ENCODE measurements at places on chromosomes 12 and 14.

DNA sequence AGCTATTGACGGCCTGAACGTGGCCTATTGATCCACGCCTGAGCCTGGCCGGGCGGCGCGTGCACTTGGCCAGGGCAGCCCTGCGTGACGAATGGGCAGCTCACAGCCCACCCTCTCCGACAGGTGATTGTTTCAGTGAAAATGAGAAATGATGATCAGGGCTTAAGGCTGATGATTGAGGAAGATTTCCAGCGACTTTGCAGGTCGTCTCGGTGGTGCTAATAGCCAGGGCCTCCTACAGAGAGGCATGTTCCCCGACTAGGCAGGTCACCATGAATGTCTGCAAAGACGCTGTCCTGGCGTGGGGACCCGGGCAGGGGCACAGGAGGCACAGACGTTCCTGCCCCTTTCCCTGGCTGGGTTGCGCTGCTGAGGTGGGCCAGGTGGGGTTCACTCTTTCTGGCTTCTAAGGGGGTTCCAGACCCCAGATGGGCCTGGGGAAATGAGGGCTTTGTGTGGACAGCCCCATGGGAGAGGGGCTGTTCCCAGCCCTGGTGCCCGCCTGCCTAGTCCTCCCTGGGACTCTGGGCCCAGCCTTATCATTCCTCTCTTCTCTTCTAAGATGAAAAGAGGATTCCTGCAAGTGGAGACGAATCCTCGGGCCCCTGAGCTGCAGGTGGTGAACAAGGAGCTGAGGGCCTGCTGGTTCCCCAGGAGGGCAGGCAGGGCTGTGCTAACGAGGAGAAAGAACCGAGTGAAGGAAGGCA lies 157.4 kb downstream of the KIF26A start:
- no peak for DNase-seq

DNA sequence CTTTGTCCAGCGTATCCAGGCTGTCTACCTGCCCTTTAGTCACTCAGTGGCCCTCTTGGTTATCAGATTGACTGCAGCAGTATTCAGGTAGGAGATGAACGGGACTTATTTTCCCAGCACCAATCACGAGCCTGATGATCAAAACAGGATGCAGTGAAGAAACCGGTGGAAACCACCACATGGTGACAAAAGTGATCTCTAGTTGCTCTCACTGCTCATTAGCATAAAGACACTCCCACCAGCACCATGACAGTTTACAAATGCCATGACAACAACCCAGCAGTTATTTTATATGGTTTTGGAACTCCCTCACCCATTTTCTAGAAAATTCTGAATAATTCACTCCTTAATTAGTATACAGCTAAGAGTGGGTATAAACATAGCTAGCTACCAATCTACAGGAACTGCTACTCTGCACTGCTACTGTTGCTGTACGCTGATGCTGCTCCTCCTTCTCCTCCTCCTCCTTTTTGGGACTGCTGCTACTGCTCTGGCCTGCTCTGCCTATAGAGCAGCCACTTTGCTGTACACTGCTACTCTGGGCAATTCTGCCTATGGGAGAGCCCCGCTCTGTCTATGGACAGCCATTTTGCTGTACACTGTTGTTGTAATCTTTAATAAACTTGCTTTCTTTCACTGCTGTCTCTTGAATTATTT lies 142.5 kb upstream of the SSTR1 start:
- no peak for DNase-seq

DNA sequence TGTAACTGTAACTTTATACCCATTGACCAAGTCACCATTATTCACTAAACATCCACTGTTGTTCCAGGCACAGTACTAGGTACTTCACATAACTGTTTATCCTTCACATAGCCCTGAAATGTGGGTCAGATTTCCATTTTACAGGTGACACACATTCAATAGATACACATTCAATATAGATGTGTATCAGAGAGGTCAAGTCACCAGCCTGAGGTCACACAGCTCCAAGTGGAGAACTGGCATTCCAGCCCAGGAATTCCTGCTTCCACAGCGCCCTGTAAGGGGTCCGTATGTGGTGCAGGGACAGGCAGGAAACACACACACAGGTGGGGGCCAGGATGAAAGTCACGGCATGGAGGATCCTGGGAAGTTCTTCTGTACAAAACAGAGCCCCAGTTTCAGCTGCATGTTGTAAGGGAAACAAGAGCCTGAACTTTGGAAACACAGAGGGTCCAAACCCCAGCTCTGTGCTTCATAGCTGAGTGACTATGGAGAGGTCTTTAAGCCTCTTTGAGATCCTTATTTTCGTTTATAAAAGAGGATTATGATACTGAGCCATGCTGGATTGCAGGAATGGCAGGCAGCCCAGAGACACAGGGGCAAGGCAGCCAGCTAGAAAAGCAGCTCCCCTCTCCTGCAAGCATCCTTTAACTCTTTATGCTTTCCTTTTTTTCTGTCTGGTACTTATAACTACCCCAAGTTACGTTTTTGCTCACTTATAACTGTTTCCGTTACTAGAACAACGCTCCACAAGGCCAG lies 50.3 kb upstream of the DICER1 start:
- DNase-seq, result no peak

GRCh38 chr14:68546839-68547238 lies 246.0 kb downstream of the ZFP36L1 start:
- DNase-seq, result no peak

DNA sequence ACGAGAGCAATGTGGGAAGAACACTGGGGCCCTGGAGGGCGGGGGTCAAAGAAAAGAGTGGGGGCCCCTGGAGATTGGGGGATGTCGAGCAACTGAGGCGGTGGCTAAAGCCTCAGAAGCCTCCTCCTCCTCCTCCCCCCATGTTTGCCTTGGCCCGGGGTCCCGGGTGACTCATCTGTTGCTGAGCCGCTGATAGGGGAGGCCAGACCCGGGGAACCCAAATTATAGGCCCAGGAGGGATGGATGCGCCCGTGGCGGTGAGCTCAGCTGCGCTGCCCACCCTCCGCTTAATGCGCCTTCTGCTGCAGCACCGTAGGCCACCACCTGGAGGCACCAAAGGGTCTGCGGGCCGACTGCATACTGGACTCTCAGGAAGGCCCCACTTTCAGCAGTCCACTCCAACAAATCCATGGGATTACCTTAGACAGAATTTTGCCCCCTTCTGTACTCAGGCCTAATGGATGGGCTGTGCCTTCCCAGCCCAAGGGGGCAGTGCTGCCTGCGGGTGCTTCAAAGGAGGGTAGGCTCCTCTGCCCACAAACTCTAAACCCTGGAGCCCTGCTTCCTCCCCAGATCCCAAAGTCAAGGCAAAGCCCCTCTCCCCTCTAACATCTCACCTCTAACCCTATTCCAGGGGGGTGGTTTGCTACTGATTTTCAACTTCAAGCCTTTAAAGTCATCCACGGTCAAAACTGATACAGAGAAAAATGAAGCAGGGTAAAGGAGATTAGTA lies 2.6 kb upstream of the WNT10B start:
- DNase-seq, result peak; percentile 52
